Peyer's patch (tissue), 4 donors: ENCODE measurements at places on chromosomes 1 and 21. TPM values are rescaled to one million over a fixed set of nuclear protein-coding genes. Genes with fewer than 3 reads are reported as not detected.

DNA sequence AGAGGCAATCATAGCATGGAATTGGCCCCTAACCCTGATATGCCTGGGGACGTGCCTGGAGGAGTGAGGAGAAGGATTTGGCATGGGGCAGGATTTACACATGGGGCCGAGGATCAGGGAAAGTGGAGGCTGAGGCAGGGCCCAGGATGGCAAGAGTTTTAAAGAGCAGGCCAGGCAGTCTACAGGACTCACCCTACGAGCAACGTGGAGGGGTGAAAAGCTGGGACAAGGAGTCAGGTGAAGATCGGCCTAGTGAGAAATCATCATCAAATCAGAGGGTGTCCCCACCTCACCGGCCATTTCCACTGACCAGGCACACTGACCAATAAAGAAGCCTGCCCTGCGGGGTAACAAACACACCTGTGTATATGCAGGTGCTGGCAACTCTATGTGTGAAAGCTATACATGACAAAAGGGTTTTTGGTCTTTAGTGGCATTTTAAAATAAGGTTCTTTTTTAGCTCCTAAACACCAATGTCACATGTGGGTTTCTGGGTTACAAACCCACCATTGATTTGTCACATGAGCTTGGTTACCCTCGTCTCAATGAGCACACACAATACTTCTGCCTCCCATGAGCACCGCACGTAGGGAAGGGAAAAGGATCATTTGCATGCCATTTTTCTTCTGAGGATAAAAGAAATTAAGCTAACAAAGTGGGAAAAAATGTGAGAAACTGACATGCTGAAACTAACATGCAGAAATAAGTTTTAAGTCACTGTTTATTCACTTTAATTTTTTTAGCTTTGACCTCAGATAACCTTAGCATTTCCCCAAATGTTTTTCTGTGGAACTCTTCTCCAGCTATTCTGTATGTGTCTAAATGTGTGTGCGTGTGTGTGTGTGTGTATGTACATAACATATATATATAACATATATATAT lies 168.1 kb upstream of the EDN2 start:
- DNase-seq, result no peak

- DNase-seq, result no peak
Observed at GRCh38 chr1:28535180-28535579, 17.7 kb upstream of the TRNAU1AP start.

DNA sequence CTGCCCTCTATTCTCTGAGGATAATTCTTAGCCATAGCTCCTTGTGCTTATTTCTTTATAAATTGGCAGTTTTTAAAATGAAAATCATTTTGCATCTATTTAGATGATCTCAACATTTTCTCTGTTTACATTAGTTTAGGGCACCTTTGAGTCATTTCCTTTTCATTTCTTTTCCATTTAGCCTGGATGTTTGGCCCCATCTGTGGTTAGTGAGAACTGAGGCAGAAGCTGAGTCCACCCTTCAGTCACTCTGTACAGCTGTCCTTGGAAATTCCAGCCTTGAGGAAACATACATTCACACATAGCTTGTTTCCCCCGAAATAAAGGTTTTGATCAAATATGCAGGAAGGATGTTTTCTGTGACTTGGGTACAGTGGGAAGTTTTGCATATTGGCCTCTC lies 123.7 kb downstream of the NTNG1 start:
- DNase-seq, result no peak

Gene TMEM61
- 8.4 TPM for total RNA-seq

Gene CYP2J2
- total RNA-seq, result 242 TPM

Gene PYHIN1
- 5.9 TPM for total RNA-seq

Gene DCST1
- not detected for total RNA-seq
